Stimulated activated CD8-positive, alpha-beta memory T cell treated with anti-CD3 and anti-CD28 coated beads, Interleukin-12 subunit alpha, Interleukin-12 subunit beta, amount 100 ng/mL, for 1 hour (primary cell): ENCODE measurements at places on chromosomes 1 and 21.

DNA sequence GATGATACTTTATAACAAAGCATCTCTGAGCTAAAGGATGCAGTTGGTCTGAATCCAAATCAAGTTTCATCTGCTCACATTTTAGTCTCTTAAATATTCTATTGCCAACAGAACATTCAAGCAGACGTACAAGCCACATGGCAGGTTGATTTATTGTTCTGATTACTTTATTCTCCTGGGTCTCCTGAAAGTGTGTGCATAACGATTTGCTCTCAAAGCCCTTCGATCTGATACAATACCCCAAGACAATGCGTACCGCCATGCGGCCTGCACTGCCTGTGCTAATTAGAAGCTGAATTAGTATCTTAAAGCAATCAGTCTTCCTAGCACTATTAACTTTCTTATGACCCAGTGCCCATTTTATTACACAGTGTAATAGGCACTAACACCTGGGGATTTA, 56.9 kb downstream of the FHAD1 start:
- no peak for DNase-seq

DNA sequence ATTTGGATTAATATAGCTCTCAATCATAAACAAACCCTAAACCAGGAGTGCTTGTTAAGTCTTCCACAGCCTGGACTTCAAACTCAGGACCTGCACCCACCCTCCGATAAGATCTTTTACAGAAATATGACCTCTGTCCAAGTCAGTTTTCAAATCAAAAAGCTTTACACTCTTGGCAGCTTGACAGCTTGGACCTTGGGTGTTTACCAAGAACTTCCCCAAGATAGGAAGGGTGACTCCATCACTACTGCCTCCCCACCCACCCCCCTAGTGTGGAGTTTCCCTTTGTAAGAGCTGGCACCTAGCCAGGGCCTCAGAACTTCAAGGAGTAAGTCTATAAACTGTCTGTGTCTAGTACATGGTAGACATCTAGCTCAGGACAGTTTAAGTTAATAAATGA, 9.6 kb downstream of the BCAR3 start:
- no peak for DNase-seq

GRCh38 chr1:200710166-200710565, 28.5 kb upstream of the CAMSAP2 start:
- no peak for DNase-seq

- no peak for DNase-seq
Measured at GRCh38 chr1:10575616-10576015, 100.9 kb downstream of the PEX14 start.
